ENCODE measurements at places on chromosomes 6 and 20.

- DNase-seq, result no peak
Measured at GRCh38 chr6:121839896-121840295, 404.4 kb downstream of the GJA1 start.

DNA sequence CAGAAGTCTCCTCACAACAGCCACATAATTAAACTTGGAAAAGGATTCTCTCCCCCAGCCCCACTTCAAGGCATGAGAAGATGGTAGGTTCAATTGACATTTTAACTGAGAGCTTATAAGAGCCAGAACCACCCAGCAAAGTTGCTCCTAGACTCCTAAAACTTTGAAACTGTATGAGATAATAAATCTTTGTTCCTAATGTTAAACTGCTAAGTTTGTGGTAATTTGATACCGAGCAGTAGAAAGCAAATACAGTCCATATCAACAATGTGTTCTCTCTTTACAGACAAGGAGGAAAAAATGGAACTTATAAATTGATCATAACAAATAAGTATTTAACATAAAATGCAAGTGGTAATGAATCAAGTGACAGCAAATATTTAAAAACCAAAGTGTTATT, 831.8 kb downstream of the MAFB start:
- DNase-seq, result no peak

DNA sequence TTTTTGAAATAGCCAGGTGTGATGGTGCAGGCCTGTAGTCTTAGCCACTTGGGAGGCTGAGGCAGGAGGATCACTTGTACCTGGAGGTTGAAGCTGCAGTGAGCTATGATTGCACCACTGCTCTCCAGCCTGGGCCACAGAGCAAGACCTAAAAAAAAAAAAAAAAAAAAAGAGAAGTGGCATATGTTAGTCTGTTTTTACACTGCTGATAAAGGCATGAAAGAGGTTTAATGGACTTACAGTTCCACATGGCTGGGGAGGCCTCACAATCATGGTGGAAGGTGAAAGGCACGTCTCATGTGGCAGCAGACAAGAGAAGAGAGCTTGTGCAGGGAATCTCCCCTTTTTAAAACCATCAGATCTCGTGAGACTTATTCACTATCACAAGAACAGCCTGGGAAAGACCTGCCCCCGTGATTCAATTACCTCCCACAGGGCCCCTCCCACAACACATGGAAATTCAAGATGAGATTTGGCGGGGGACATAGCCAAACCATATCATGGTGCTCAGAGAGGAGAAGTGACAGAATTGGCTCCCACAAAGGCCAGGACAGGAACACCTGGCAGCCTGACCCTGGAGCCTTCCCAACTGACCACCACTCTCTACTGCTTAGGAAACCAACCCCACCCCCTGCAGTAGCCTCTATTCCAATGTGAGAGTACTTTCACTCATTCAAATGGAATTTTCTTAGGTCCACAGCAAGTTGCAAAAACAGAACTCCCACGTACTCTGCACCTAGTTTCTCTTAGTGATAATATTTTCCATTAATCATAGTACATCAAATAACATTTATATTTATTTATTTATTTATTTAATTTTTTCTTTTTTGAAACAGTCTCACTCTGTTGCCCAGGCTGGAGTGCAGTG, 29.8 kb downstream of the ARHGAP40 start:
- DNase-seq, result no peak

DNA sequence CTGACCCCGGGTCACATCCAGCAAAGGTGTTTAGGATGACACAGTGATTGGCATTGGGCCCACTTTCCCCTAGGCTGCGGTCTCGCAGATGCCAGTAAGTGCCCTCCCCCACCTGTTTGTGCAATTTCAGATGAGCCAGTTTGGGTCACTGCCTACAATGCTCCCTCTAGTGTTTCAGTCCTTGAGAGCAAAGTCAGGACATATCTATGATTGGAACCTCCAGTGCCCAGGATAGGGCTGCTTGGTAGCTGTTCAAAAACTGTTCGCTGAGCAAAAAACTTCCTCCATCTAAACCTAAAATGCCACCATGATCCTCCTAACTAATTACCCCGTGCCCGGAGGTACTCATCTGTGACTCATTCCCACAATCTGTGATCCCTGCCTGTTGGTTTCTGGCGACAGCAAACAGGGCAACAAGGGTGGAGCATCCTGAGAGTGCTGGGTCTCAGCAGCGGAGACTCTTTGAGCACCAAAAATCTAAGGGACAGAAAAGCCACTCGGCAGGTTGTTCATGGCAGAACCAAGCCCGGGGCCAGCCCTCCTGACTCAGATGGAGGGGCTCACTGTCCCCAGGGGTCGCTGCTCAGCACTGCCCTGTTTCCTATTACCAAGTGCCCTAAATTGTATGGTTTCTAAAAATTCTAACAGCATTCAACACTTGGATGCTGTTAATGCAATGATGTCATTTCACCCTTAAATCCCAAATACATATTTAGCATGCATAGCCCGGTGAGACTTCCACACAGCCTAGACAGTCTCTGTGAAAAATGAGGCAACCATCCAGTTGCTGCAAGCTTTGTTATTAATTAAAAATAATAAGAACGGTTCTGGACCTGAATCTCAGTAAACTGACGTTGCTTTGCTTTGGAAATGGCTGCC, 5.0 kb downstream of the VSX1 start:
- no peak for DNase-seq

DNA sequence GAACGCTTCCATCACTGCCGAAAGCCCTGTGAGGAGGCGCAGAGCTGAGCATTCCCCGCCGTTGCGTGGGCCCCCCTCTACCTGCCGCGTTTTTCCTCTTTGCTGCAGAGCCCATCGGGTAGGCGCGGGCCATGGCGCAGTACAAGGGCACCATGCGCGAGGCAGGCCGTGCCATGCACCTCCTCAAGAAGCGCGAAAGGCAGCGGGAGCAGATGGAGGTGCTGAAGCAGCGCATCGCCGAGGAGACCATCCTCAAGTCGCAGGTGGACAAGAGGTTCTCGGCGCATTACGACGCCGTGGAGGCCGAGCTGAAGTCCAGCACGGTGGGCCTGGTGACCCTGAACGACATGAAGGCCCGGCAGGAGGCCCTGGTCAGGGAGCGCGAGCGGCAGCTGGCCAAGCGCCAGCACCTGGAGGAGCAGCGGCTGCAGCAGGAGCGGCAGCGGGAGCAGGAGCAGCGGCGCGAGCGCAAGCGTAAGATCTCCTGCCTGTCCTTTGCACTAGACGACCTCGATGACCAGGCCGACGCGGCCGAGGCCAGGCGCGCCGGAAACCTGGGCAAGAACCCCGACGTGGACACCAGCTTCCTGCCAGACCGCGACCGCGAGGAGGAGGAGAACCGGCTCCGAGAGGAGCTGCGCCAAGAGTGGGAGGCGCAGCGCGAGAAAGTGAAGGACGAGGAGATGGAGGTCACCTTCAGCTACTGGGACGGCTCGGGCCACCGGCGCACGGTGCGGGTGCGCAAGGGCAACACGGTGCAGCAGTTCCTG, 693 bp downstream of the FAM50B start:
- no peak for DNase-seq

DNA sequence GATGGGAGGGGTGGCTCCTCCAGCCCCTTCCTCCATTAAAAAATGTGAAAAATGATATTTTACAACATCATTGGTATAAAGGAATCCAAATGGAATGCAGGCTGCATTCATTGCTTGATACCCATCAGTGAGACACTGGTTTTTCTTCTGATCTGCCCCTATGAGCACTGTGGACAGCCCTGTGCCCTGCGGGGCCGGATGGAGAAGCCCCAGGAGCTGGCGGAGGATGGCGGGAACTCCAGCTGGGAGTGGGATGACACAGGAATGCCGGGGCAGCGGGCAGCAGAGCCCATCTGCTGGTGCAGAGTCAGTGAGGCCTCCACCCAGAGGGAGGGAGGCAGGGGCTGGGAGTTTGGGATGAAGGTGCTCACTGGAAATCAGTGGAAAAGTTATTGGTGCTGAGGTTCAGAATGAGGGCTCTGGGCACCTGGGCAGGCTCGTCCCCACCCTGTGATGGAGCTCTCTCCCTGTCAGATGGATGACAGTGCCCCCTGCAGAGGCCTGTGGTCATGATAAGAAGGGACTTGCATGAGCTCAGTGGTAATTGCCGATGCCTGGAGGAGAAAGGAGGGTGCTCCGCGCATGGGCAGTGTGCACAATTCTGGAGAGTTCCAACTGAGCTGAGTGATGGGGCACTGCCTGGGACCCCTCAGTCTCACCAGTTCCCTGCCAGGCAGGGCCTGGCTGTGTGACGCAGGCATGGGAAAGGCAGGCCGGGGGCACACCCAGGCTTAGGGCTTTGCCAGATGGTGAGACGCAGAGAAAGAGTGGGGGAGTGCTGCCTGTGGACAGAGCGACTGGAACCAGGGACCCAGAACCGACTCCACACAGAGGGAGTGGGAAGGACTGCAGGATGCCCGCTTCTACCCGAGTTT, 23.2 kb downstream of the CTCFL start:
- DNase-seq, result no peak

GRCh38 chr20:33181482-33182093, 13.6 kb downstream of the BPIFA2 start:
- DNase-seq, result no peak

GRCh38 chr20:57762531-57763234, 52.9 kb upstream of the PMEPA1 start:
- DNase-seq, result no peak

- no peak for DNase-seq
Measured at GRCh38 chr6:118589649-118590365, 41.7 kb downstream of the PLN start.

GRCh38 chr6:28633445-28634215, 107.9 kb downstream of the GPX5 start:
- no peak for DNase-seq

DNA sequence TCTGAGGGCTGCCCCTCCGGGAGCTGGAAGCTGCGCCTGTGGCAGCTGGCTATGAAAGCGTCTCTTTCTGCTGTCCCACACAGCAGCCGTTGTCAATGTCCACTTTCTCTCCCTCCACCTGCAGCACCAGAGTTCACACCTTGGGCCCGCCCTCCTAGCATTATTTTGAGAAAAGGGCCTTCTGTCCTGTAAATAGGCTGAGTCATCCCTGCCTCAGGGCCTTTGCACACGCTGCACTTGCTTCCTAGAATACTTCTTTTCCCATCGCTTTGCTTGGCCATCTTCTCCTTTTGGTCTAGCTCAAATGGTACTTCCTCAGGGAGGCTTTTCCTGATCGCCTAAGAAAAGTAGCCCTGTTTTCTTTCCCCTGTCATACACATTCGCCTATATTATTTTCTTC, 69.3 kb upstream of the ZNFX1 start:
- no peak for DNase-seq

DNA sequence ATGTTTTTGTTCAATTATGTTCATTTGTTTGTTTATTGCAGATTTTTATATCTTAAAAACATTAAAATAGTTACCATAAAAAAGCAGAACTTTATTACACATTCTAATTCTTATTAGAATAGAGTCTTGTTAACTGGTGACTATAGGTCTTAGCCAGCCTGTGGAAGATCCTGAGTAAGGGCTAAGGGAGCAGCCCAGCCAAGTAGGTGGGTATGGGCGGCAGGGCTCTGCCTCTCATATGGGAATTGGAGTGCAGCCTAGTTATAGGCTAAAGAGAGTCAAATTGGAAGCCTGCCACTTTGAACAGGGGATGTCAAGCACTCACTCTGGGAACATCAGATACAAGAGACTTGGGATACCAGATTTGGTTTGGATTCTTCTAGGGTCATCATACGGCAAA, 10.5 kb upstream of the HSF2 start:
- no peak for DNase-seq

- DNase-seq, result no peak
Measured at GRCh38 chr6:155014670-155015300, 19.7 kb downstream of the TIAM2 start.

DNA sequence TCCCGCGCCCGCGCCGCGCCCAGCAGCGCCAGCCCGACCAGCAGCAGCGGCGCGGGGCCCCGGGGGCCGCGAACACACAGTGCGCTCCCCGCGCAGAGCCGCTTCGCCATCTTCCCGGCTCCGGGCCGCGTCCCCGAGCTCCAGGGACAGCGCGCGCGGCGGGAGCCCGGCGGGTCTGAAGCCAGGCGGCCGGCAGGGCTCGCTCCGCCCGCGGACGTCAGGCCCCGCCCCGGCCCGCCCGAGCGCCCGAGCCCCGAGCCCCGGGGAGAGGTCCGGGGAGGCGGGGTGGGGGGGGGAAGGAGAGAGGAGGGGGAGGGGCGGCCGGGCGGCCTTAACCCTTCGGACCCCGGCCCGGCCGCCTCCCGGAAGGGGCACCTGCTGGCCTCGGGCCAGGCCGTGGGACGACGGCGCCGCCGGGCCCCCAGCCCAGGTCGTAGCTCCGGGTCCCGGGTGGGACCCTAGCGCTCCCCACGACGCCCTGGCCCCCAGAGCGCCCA, at the start of gene LAMA5:
TSS of gene LAMA5 (minus strand) at position 177 of the 497 bp plus-strand sequence. CDS start at position 110, 67 bp downstream.
- no peak for DNase-seq

- DNase-seq, result peak; percentile 61
Measured at GRCh38 chr6:14743474-14744211, 502.2 kb upstream of the JARID2 start.

DNA sequence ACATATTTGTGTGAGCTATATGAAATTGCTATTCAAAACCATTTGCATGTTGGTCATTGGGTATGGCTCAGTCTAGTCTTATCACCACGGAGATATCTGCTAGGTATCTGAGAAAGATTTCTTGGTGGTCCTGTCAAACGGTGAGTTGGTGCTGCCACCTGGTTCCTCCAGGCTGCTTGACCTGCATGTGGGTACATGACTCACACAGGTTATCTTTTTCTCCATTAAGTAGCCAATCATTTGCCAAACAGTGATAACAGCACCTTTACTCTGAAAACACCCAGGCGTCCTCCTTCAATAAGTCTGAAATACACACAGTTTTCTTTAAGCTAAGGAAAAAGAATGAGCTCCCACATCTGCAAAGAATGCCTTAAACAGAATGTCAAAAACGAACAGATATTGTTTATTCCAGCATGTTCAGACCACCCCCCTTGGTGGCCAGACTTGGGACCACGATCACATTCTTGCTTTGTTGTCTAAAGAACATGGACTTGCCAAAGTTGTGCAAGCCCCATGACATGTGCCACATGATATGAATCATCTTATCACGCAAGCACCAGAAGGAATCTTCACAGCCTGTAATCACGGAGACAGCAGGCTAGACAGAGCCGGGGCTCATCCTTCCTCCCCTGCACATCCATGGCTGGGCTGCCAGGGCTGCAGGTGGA, 200.7 kb upstream of the THBS2 start:
- no peak for DNase-seq

GRCh38 chr6:55046869-55047422, 127.4 kb upstream of the HCRTR2 start:
- DNase-seq, result no peak

DNA sequence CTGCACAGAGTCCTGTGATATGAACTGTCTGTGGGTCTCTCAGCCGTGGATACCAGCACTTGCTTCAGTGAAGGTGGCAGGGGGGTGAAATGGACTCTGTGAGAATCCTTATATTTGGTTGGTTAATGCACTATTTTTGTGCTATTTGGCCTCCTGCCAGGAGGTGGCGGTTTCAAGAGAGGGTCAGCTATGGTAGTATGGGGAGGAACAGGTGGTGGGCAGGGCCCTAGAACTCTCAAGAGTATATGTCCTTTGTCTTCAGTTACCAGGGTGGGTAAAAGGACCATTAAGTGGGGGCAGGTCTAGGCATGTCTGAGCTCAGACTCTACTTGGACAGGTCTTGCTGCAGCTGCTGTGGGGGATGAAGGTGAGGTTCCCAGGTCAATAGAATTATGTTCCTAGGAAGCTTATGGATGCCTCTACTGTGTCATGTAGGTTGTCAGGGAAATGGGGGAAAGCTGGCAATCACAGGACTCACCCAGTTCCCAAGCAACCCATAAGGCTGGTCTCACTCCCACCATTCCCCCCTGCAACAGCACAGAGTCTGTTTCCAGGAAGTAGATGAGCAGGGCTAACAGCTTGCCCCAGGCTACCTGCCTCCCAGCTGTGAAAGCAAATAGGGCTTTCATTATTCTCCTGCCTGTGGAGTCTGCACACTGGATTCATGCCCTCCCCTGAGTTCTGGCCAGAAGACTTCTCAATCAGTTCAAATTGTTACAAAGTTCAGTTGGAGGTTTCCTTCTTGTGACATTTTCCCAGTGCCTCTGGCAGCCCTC, 56.8 kb upstream of the PHIP start:
- DNase-seq, result no peak

All from omental fat pad (tissue), 4 donors.